ENCODE measurements at places on chromosomes 1 and 21.

DNA sequence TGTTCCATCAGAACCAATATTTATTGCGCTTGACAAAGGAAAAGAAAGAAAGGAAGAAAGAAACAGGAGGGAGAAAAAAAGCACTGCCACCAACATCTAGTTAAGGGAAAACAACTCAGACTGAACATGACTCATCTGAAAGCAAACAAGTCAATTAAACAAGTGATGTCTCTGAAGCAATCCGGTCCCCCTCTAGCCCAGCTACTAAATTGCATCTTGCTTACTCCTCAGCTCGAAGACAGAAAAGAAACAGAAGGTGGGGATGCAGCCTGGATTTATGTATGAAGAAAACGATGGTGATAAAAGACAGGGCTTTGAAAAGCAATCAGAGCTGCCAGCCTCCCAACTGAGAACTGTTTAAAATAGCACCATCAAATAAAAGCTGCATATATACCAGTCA is 188.2 kb downstream of the OMA1 start:
- no peak for ATAC-seq

DNA sequence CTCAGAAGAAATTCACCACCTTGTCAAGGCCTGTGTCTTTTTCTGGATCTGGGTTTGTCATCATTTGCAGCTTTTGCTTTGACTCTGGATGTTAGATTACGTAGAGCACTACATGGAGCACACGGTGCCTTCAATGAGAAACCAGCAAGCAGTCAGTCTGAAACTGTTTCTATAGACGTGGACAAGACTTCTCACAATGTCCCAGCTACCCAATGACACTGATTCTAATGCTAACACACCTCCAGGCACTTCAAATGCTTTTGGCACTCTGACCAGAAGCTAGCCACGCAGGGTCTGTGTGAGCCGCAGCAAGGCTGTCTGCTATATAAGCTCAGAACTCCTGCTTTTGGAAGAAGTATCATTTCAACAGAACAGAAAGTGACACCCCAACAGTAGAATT is 38.2 kb downstream of the ITPKB start:
- ATAC-seq, result no peak

DNA sequence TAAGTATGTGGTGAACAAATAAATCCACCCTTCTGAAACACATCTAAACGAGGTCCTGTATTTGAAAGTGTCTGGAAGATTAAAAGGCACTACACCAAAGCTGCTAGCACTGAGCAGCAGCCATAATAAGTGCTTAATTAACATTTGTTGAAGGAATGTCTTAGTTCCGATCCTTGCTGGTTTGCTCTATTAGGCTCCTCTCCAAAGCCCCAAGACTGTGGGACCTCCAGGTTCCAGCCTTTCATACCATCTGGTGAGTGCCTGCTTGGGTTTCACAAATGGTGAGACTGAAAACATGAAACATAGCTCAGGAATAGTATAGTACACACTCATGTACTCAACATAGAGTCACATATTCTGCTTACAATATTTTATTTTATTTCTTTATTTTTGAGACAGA is 640 bp upstream of the CYP2J2 start:
- ATAC-seq, result no peak

GRCh38 chr1:63651161-63651701 is 58.0 kb downstream of the PGM1 start:
- no peak for ATAC-seq

DNA sequence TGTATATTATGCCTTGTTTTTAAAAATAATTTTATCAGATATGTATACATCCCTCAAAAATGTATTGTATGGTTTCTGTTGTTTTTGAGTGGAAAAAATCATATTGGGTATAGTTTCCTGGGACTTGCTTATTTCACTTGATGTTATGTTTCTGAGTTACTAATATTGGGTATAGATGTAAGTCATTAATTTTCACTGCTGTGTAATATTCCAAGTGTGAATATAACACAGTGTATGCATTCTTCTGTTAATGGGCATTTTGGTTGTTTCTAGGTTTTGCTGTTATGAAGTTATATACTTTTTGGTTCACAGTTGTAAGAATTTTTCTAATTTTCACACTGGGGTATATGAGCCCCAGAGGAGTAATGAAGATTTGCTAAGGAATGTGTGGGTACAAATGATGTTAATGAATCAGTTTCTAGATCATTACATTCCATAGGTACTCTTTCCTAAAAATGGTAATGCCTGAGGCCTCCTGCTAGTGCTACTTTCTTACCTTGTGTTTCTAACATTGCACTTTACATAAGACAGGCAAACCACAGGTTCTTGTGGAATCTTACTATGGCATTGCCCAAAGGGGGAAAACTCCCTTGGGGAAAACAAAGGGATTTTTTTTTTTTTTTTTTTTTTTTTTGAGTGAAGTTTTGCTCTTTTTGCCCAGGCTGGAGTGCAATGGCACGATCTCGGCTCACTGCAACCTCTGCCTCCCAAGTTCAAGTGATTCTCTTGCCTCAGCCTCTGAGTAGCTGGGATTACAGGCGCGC is 3.2 kb downstream of the TTC3 start:
- no peak for ATAC-seq

- no peak for ATAC-seq
These were observed 1415.1 kb downstream of the KCNT2 start for GRCh38 chr1:195193134-195193533.

GRCh38 chr1:224867715-224868114 is 61.8 kb upstream of the DNAH14 start:
- no peak for ATAC-seq

DNA sequence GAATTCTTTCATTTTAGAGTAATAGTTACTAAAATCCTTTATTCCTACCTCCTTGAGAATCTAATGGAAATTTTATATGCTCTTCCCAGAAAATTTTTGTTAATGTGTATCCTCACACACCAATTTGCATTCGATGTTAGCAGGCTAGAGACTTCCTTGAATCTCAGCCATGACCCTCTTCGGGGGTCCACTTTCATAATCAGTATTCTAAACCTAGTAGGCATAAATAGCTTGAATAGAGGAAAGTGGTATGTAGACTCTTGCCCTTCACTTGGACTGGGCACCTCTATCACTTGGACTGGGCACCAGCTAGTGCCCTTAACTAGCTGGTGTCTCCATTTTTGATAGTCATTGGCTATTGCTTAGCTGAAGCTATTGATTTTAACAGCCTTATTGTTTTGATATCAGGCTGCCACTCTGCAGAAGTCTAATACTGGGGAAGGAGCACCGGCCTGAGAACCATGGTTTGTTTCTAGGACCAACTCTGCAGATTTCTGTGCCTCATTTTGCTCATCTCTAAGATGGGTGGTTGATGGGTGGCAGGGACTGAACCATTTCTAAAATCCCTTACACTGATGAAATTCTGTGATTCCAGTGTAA is 42.8 kb downstream of the MRPL39 start:
- ATAC-seq, result no peak

GRCh38 chr1:156388174-156389137 is 19.4 kb downstream of the RHBG start:
- ATAC-seq, result no peak

DNA sequence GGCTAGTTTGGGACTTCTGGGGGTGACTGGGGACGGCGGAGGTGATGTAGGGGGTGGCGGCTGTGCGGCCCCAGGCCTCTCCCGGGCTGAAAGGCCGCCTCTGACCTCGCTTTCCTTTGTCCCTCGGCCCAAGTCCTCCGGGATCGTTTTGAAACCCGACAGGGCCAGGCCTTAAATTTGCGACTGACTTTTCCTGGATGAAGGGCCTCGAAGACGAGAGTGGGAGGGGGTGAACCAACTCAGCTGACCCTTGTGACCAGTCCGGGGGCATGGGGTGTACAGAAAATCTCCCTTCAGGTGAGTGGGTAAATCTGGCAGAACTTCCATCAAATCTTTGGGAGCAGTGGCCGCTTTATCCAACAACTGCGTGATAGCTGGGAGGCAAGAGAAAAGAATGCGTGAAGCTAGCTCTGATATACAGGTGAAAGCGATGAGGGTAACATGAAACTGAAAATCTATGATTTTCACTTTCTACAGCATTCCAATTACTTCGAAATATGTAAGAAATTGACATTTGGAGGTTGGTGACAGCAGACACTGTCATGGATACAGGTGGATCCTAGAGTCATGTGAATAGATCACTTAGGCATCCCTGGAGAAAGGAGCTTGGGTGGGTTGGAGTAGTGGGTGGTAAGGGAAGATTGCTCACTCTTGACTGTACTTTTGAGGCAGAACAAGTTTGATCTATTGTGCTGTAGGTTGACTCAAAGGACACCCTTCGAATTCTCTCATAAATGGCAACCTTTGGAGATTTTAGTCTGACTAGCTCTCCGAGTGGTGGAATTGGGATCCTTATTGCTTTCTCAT is 885 bp downstream of the AHCYL1 start:
- no peak for ATAC-seq

GRCh38 chr1:206698011-206698410 is 13.3 kb downstream of the MAPKAPK2 start:
- no peak for ATAC-seq

- ATAC-seq, result peak; percentile 82
These were observed 37.7 kb upstream of the KCNJ15 start for GRCh38 chr21:38219049-38219628.

DNA sequence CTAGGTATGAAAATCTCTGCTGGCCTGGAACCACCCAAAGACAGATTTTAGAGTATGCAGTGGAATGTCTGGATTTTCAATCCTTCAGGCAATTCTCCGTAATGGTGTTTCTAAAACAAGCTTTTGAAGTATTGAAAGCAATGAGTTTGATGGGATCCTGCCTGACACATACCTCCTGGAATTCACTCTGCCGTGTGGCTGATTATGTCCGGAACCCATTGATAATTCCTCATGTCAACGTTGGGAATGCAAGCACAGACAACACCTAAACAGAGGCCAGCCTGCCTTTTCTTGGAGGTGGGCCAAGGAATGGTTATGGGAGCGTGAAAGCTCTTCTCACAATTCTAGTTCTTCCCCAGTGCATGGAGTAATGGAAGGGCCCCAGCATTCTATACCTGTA is 168.9 kb upstream of the HMCN1 start:
- ATAC-seq, result no peak

- ATAC-seq, result no peak
These were observed 771 bp downstream of the RABGAP1L start for GRCh38 chr1:174160109-174160473.

DNA sequence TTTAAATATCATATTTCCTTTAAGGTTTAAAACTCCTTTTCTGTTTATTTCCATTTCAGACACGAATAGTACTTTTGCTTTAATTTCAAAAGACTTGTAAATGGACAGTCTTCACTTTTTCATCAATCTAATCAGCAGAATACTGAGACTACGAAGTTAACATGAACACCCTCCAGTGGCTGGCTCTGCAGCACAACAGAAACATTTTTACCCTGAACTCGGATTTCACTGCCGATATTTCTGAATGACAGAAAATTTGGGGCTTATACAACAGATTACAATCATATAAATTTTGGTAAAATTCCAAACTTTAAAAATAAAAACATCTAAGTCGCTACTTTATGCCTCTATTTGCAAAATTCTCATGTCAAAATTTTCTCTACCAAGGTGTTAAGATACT is 86.2 kb downstream of the AKT3 start:
- no peak for ATAC-seq

- peak; percentile 55 for ATAC-seq
These were observed 44.2 kb upstream of the MARK1 start for GRCh38 chr1:220483700-220484099.

- no peak for ATAC-seq
These were observed 119.1 kb upstream of the C1orf21 start for GRCh38 chr1:184267747-184268146.

DNA sequence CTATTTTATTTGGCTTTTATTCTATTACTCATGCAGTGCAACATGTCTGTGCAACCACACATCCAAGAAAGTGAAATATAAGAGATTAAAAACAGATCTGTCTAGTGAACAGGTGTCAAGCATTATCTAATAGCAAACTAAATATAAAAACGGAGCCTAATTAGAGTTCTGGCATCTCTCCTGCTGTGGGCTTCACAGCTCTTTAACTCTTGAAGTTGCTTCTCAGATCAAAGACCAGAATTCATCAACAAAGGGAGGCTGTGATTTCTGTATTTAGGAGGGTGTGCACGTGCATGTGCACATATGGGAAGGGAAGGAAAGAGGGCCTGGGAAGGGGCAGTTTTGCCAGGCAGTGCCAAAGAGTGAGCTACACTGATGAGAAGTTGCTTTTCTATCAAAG is 81.0 kb downstream of the MIS18A start:
- ATAC-seq, result no peak

GRCh38 chr1:247330548-247331171 is 1.0 kb downstream of the ZNF496 start:
- no peak for ATAC-seq

GRCh38 chr1:22750685-22751051 is 40.0 kb downstream of the EPHB2 start:
- peak; percentile 49 for ATAC-seq

DNA sequence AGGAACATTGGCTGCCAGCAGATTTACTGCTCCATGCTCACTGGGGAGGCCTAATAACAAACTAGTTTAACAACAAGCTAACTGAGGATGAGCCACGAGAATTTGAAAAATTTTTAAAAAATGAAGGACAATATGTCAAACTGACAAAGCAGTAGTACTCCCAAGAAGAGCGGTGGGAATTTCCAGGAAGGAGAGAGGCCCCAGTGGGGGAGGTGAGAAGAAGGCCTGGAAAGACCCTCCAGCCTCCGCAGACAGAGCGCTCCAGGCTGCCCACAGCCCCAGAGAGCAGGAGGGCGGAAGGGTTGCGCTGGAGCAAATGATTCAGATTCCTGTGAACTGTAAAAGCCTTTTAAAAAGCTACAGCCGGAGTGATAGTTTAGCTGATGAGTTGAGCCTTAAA is 78.5 kb downstream of the SIPA1L2 start:
- no peak for ATAC-seq

DNA sequence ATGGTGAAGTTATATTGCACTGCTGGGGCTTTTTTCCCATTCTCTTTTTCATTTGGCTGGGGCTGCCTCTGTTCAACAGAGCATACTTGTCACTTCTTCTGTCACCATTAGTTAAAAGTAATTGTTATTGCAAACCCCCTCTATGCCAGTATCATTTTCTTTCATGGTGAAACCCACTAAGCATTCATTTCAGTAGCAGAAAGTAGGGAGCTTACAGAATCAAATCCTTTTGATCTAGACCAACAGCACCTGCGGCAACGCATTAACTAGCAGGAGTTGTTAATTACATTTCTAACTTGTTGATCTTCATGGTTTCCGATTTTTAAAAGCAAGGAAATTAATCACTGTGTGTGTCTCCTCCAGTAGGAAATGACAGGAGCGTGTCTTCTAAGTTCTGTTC is 15.0 kb downstream of the SMYD2 start:
- ATAC-seq, result no peak

GRCh38 chr1:209158851-209159250 is 424.7 kb upstream of the CAMK1G start:
- ATAC-seq, result no peak

- no peak for ATAC-seq
These were observed 3.6 kb downstream of the PFKFB2 start for GRCh38 chr1:207056673-207057072.

DNA sequence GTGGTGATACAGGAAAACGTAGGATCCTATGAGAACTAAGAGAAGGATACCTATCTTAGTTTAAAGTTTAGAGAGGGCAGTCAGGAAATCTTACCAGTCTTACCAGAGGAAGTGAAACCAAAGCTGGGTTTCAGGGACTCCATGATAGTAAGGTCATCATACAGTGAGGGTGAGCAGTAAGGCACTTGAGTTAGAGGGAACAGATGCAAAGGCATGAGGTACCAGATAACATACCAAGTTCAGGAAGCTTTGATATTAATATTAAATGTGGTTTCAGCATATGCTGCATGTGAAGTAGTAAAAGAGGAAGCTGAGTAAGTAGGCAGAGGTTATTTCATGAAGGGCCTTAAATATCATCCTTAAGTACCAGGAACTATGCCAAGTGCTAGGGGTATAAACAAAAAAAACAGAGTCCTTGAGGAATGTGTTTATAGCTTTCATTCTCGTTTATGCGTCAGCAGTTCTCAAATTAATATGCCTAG is 16.9 kb downstream of the ATG4C start:
- peak; percentile 50 for ATAC-seq

Measured in gastroesophageal sphincter (tissue), 4 donors.